ENCODE measurements at places on chromosomes 5 and 9.

- no peak for DNase-seq
Measured at GRCh38 chr9:86940774-86941173, 6.5 kb downstream of the GAS1 start.

DNA sequence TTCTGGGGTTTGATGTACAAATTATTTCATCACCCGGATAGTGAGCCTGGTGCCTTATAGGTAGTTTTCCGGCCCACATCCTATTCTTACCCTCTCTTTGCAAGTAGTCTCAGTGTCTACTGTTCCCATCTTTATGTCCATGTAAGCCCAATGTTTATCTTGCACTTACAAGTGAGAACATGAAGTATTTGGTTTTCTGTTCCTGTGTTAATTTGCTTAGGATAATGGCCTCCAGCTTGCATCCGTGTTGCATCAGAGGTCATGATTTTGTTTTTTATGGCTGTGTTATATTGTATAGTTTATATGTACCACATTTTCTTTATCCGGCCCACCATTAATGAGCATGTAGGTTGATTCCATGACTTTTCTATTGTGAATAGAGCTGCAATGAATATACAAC, 136.5 kb downstream of the PRR16 start:
- DNase-seq = no peak

DNA sequence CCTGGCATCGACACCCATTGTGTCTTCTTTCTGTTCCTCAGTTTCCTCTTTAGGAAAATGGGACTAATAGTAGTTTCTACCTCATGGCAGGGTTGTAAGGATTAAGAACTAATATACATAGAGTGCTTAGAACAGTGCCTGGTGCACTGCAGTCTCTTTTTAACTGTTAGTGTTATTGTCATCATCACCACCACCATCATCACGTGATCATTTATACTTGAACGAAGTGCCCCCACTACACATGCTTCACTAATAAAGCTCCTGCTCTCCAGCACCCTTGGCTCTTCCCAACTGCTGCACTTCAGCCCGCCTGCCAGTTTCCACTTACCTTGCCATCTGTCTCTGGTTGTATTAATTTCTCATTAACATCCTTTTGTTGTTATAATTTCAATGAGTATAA, 35.8 kb upstream of the MAST4 start:
- DNase-seq = no peak

- no peak for DNase-seq
Measured at GRCh38 chr5:73419465-73420390, 28.8 kb downstream of the FOXD1 start.

DNA sequence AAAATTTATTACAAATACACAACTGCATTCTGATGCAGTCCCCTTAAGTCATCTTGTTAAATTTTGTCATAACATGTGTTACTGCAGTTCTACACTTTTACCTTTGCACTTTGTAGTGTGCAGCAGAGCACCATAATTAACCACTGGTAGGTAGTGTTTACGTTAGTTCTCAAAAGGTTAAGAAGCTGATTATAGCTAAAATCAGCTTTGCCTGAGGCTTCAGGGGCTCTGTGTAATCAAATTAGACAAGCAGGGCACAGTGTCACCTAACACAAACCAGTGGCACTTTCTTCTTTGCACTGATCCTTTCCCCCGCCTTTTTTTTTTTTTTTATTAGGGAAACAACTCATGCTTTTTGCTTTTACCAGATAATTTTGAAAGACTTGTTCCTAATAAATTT, 26.1 kb downstream of the POU5F2 start:
- DNase-seq = no peak

GRCh38 chr9:101513351-101513750, 20.3 kb upstream of the RNF20 start:
- no peak for DNase-seq

DNA sequence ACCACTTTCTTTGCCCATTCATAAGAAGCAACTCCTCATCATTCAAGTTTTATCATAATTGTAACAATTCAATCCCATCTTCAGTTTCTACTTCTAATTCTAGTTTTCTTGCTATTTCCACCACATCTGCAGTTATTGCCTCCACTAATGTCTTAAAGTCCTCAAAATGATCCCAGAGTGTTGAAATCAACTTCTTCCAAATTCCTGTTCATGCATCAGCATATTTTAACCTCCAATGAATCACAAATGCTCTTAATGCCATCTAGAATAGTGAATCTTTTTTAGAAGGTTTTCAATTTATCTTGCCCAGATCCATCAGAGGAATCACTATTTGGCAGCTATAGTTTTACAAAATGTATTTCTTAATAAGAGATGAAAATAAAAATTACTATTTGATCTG, 3.2 kb upstream of the SRP19 start:
- DNase-seq = no peak

GRCh38 chr9:129383019-129383560, 205.0 kb upstream of the IER5L start:
- no peak for DNase-seq

GRCh38 chr5:21152611-21153010, 1164.6 kb upstream of the CDH18 start:
- no peak for DNase-seq

DNA sequence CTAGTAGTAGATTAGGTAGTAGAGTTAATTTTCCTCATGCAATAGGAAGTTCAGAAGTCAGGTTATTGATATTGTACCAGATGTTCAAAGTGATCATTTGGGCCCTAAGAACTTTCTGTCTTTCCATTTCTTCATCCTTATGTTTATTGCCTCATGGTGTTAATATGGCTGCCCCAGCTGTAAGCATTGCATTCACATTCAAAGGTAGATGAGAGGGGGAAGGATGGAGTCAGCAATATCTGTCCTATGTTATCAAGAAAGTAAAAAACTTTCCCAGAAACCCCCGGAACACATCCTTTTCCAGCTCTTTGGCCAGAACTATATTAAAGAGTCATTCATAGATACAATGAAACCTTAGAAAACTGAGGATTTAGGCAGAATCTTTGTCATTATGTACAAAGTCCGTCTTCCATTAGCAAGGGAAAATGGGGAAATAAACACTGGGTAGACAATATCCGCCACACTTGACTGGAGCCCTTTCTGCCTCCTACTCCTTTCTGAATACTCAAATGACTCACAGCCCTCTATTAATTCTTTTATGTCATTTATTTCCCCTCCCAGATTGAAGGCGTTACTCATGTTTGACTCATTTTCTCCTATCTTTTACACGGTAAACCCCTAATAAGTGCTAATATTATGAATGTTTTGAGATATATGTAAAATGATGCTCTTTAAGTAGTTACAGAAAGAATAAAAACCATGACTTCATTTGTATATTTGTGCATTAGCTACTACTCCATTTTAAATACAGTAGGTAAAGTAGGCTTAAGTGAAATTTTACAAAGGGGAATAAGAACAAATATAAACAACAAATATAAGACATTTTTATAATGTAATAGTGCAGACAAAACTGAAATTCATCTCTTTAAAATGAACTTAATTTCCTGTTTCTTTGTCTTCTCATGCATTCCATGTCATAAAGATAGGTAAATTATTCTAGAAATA, 127.6 kb downstream of the SLF1 start:
- DNase-seq = no peak

DNA sequence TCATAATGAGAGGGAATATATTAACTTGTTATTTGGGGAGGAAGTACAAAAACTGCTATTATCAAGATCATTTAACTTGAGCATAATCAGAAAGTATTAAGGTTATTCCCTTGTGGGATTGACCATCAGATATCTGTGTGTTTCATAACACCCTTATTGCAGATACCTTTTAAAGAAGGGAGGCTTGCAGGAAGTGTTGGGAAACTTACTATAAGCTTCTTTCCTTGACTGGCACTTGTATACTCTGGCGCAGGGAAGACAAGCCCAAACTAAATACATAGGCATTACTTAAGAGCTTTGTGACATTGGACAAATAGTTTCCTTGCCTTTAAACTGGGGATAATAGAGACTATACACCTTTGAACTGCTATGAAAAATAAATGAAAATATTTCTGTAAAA, 50.9 kb downstream of the PIK3R1 start:
- no peak for DNase-seq

DNA sequence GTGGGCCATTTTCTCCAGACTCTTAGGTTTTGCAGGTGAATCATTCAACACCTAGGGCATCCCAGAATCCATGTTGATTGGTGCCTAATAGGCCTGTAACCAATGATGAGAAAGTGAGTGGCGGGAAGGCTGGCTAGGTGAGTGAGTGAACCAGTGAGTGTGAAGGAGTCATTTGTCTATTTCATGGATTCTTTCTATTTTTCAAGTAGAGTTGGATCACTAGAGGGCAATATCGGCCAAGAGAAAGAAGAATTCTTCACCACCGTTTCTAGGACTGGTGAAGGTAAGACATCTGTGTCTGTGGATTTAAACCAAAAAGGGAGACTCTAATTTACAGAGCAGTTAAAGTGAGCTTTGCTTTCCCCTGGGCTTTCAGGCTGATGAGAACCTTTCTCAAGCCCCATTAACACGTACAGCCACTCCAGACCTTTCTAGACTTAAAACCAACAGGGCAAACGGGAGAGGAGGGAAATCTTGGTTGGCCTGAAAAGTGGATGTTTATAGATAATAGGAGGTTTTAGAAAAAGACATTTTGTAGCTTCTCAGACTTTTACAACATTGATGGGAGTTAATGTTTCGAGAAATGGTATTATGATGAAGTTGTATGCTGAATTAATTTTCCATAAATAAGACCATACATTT, 114.3 kb upstream of the IL12B start:
- no peak for DNase-seq

DNA sequence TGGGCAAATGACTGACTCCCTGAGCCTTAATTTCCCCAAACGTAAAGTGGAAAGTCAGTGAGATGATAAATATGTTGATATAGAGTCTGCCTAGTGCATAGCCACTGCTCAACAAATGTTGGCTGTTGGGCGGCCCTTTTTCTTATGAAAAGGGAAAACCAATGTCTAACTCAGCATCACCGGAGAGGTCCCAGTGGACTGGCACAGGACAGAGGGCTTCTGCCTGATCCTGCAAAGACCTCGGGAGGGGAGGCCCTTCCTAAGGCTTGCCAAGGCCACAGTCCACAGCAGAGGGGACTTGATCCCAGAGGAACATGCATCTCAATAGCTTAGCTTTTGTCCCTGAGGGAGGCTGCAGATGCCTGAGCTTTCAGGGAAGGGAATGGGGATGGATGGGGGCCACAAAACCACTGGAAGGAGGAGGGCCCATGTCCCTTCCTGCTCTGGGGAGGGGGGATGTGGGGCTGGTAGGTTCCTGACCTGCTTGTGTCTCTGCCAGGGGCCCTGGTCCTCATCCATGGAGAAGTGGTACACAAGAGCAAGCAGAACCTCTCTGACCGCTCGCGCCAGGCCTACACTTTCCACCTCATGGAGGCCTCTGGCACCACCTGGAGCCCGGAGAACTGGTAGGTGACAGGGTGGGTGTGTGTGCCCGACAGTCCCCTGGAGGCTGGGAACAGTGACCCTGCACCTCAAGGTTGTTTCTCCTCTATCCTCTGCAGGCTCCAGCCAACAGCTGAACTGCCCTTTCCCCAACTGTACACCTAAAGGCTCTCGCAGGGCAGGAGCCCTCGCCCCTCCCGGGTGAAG, 6.3 kb downstream of the DOLK start:
- DNase-seq = no peak

DNA sequence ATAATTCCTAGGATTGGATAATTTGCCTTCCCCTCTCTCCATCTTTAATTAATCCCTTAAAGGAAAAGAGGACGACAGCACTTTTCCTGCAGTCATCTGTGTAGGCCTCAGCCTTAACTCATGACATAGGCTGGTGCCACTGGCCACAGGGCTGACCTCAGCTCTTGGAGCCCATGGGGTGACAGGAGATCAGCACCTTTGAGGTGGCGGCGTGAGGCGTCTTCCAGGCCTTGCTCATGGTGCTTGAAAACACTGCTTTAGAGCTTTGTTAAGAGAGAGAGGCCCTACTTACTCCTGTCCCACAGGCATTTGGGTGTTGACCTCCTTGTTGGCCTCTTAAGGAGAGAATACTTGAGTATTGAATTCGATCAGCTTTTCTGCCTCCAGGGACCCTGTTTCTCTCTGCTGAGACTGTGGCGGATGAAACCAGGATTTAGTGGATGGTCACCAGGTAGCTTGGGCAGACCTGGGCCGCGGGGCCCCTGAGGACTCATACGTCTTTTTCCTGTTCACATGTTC, 23.4 kb downstream of the TENT4A start:
- DNase-seq = no peak

- DNase-seq = no peak
Measured at GRCh38 chr5:112951124-112951702, 25.4 kb upstream of the DCP2 start.

DNA sequence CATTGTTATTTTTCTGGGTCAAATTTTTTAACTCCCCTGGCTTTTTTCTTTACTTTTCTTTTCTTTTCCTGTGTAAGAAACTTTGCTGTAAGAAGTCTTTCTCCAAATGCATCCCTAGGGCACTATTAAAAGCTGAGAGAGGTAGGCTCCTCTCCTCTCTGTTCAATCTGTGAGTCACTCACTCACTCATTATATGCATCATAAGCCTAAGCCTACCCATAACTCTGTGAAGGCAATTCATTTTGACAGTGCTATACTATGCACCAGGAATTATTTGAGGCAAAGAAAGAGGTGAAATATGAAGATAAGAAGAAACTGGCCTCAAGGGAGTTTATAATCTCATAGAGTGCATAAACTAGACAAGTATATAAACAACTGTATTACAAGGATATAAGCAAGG, 67.9 kb upstream of the PRR16 start:
- no peak for DNase-seq

DNA sequence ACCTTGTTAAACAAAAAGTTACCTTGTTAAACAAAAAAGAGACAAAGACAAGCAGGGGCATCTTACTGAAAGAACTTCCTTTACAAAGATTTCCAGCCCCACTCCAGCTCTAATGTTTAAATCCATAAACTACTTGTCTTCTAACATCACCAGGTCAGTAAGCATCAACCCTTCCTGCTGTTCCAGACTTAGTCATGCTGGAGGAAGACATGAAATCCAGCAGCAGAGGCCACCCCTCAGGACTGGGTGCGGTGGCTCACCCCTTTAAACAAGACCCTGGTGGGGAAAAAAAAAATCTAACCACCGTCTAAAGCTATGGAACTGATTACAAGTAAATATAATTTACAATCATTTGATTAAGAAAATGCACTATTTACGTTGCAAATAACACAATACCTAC, 9.1 kb downstream of the PDCL start:
- DNase-seq = no peak

- DNase-seq = no peak
Measured at GRCh38 chr9:6790866-6791265, 33.1 kb downstream of the KDM4C start.

DNA sequence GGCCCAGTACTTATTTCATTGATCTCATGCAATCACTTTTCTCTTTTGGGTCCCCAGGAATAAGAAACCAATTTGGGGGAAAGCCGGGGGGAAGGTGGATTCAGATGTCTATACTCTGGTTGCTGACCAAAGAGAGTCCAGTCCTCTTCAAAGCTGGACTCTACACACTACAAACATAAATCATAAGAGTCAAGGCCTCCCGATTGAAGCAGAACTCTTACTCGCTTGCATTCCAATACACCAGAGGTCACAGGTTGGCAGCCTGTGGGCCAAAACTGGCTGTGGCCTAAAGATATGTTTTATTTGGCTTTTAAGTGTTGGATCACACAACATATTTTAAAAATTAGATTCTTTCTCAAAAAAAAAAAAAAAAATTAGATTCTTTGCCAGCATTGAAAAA, 311.4 kb upstream of the MSX2 start:
- no peak for DNase-seq

- DNase-seq = no peak
Measured at GRCh38 chr9:78552802-78553201, 255.9 kb downstream of the PSAT1 start.

- no peak for DNase-seq
Measured at GRCh38 chr5:158456756-158457155, 597.8 kb upstream of the CLINT1 start.

All from stimulated activated CD8-positive, alpha-beta memory T cell treated with anti-CD3 and anti-CD28 coated beads, Interleukin-4, amount 100 ng/mL, for 1 hour (primary cell).